Osteoblast (primary cell): ENCODE measurements at places on chromosomes 5 and 9. TPM values are rescaled to one million over a fixed set of nuclear protein-coding genes. Genes with fewer than 3 reads are reported as not detected.

Gene FOXD4L4
- total RNA-seq: under 0.01 TPM in 2 replicates

Gene C9orf153
- total RNA-seq: under 0.01 and 0.59 TPM in 2 replicates

Gene ENTPD2
- not detected in 2 replicates for total RNA-seq

Gene BRD3OS
- 23.0 and 26.1 TPM in 2 replicates for total RNA-seq

Gene HAND1
- under 0.01 TPM in 1 of 2 replicates, not detected in the other for total RNA-seq

Gene TENT4A
- total RNA-seq: 16.5 and 21.4 TPM in 2 replicates

Gene PHYHD1
- total RNA-seq: 7.6 and 8.0 TPM in 2 replicates

Gene ENHO
- total RNA-seq: under 0.01 and 0.29 TPM in 2 replicates

Gene PAEP
- not detected in 2 replicates for total RNA-seq

Gene SAXO1
- total RNA-seq: under 0.01 TPM in 2 replicates

Gene MCC
- total RNA-seq: 40.1 and 45.6 TPM in 2 replicates

Gene ZNF462
- 8.3 and 9.8 TPM in 2 replicates for total RNA-seq

Gene POLR3G
- 1.8 and 3.6 TPM in 2 replicates for total RNA-seq

Gene GZMA
- not detected in 2 replicates for total RNA-seq

Gene PKD2L2
- total RNA-seq: under 0.01 TPM in 1 of 2 replicates, not detected in the other

Gene LCN15
- total RNA-seq: not detected in 2 replicates

Gene SH3TC2
- total RNA-seq: 0.59 and 0.72 TPM in 2 replicates

Gene SPATA31A3
- total RNA-seq: not detected in 2 replicates

- DNase-seq: peak; percentile 46
Measured at GRCh38 chr5:61673007-61673735, 341.1 kb downstream of the ZSWIM6 start.

DNA sequence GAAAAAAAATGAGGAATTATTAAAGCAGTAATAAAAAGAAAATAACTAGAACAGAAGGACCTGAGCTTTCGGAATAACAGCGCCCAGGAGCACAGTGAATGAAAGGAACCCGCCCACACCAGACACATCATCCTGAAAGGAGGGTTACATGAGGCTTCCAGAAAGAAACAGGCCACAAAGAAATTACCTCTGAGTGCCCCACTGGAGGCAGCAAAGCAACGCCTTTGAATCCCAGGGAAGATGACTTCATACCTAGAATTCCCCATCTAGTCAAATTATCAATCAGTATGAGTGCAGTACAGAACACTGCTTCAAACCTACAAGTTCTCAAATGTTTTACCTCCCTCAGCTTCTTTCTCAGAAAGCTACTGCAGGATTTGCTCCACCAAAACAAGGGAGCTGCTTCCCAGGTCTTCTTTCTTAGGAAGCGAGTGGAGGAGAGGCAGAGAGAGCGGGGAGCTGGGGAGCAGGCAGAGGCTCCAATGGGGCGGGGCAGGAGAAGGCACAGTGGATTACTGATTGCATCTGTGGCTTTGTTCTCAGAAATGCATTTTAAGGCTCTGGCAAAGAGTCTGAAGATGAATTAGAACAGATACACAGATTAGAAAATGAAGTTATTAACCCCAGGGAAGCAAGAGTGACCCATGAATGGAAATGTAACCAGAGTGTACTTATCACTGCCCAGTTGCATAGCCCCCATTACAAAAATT lies 87.1 kb downstream of the SEMA4D start:
- peak; percentile 60 for DNase-seq

- DNase-seq: peak; percentile 70
Measured at GRCh38 chr5:59133764-59134261, 550.9 kb downstream of the RAB3C start.

GRCh38 chr9:95816716-95817115 lies 58.8 kb upstream of the ERCC6L2 start:
- no peak for DNase-seq

GRCh38 chr5:180801596-180802324 lies 846 bp downstream of the MGAT1 start:
- DNase-seq: no peak

- no peak for DNase-seq
Measured at GRCh38 chr9:109258481-109259302, 62.2 kb downstream of the EPB41L4B start.

- DNase-seq: no peak
Measured at GRCh38 chr5:5421149-5421960, 1.1 kb upstream of the ICE1 start.

DNA sequence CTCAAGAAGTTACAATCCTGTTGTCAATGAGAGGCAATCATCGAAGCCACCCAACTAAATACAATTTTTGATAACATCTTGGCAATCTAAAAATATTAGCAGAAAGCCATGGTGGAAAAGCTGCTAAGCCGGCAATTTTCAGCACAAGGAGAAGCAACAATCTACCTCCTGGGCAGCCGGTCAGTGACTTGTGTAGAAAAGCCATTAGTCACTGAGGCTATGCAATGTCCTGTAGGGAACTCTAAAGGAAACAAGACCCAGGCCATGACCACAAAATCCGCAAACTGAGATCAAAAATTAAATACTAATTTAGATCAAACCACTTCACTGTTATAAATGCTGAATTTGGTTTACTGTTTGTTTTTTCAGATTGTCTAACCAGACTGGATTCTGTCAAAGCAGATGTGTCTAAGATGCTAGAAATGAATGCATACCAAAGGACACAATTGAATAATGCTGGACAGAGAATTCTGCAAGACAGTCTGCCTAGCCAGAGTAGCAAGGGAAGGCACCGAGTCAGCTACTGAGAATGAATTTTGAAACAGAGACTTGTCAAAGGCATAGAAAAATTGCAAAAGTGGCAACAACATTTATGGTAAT lies 384.8 kb downstream of the PRELID2 start:
- DNase-seq: no peak

DNA sequence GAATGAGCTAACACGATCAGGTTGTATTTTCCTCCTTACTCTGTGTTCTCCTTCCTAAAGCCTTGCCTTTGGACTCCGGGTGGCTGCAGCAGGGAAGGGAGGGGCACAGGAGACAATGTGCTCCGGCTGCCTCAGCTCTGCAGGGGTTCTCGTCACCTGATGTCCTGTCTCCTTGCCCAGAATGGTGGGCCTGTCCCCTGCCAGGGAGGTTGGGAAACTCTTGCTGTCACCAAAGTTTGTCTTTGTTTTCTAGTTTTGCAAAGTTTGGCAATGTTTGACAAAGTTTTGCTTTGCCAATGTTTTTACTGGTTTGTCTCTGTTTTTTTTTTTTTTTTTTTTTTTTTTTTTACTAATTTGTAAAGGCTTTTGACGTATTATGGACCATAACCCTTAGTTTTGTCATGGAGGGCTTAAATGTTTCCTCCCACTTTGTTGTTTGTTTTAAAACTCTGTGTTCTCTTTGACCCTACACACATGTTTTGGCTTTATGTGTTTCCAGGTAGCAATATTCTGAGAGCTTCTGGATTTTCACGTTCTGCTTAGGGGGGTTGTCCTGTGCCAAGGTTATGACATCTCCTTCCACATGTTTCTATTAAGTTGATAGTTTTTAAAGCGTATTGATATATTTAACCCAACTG lies 49.3 kb downstream of the GADD45G start:
- DNase-seq: no peak

DNA sequence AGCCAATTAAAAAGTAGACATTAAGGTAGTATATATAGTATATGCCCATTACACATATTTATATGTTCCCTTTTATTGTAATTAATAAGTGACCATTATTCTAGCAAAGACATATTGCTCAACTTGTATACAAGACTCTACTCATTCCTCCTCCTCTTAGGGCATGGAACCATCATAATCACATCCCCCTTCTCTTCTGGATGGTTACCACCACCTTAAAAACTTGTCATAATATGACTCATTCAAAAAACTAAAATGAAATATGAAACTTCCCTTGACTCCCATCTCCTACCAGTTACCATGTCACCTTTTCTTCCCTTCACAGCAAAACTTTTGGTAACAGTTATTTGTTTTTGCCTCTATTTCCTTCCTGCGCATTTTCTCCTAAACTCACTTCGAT lies 438.7 kb downstream of the KDM4C start:
- no peak for DNase-seq

- DNase-seq: no peak
Measured at GRCh38 chr5:71862507-71863060, 143.5 kb downstream of the CARTPT start.

- no peak for DNase-seq
Measured at GRCh38 chr9:12748016-12748415, 26.8 kb upstream of the LURAP1L start.

DNA sequence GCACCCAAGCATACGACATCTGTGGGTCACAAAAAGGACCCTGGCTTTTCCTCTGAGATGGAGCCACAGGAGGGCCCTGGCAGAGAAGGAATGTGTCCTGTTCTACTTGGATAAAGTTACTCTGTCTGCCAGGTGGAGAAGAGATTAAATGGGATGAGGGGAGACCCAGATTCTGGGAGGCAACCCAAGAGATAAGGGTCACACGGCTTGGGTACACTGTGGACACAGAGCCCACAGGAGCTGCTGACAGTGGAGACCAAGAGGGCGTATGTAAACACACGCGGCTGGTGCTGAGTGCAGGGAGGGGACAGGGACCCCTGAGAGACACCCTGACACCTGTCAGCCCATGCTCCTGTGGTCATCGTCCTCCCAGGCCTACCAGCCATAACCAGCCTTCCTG lies 6.2 kb downstream of the CDK20 start:
- peak; percentile 49 for DNase-seq

- DNase-seq: no peak
Measured at GRCh38 chr5:66884564-66885243, 288.5 kb downstream of the MAST4 start.

GRCh38 chr5:14802541-14802940 lies 69.0 kb downstream of the ANKH start:
- DNase-seq: no peak

GRCh38 chr9:22986556-22986955 lies 539.9 kb downstream of the DMRTA1 start:
- no peak for DNase-seq

- DNase-seq: no peak
Measured at GRCh38 chr9:92480986-92481633, 1.2 kb downstream of the ASPN start.

- DNase-seq: no peak
Measured at GRCh38 chr5:170290498-170290897, 7.1 kb downstream of the LCP2 start.

DNA sequence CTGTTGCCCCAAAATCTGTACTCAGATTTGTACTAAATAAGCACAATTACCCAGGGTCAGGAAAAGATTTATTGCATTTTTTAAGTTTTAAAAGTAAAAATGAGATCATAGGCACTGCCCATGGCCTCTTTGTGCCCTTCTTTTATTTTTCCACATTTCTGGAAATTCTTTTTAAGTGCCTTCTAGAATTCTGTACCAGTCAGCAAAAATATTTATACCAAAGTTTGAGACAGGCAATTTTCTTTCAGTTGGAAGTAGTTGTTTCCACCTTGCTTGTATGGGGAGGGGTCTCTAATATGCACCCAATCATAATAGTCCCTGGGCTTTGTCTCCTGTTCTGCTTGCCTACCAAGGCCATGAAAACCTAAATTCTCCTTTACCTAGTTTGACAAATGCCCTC lies 5.6 kb upstream of the RNF20 start:
- no peak for DNase-seq

DNA sequence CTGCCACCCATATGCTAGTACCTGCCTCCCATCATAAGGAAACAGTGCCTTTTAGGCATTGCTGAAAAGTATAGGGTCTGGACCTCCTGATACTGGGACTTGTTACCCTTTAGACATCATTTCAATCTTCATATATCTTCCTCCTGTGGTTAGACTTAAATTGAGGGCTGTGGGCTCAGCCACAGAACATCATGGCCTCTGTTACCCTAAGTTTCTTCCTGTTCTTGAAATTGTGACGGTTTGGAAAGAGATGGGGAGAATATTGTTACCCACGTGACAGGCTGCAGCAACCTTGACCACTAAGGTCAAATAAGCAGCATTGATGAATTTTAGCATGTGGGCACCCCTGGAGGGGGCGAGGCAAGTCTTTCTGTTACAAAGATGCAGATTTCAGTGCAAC lies 87.7 kb downstream of the PDE8B start:
- no peak for DNase-seq

- no peak for DNase-seq
Measured at GRCh38 chr5:127297348-127298035, 6.9 kb downstream of the MEGF10 start.

DNA sequence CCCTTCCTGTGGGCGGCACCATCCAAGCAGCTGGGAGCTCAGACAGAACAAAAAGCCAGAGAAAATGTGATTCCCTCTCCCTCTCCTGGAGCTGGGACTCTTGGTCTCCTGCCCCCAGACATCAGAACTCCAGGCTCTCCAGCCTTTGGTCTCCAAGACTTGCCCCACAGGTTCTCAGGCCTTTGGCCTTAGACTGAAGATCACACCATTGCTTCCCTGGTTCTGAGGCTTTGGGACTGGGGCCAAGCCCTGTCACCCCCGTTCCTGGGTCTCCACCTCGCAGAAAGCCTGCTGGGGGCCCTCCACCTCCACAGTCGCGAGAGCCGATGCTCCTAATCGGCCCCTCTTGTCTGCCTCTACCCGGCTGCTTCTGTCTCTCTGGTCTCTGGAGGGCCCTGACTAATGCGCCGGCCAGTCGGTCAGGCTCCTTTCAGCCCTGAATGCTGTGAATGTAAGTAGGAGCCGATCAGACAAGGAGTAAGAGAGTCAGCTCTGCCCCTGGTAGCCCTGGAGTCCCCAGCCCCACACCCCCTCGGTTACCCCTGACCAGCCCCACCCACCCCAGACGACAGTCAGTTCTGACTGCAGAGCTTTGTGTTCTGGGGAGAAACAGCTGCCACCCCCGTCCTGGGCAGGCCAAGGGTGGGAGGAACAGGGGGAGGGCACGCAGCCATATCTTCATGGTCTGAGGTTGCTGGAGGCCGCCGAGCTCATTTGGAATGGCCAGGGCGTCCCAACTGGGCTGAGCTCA lies 57.5 kb downstream of the VAV2 start:
- DNase-seq: peak; percentile 98

DNA sequence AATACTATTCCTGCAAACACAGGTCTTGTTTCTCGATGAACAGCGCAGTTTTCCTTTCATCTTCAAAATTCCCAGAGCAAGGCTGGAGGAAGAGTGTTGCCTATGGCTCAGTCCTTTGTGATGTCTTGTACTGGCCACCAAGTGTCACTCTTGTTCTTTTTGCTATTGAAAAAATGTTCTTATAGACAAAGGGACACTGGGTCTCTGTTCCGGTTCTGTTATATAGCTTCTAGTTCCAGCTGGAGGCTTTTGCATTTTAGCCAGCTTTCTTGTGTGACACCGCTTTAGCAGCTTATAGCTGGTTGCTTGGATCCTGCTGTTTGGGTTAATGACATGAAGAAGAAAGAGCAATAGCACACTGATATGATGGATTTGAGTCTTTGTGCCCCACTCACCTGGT lies 343.7 kb upstream of the KCNN2 start:
- DNase-seq: no peak

GRCh38 chr9:132757016-132757415 lies 86.8 kb downstream of the GTF3C4 start:
- DNase-seq: no peak
